ENCODE measurements at places on chromosomes 13 and 19. TPM values are rescaled to one million over a fixed set of nuclear protein-coding genes. Genes with fewer than 3 reads are reported as not detected.
A peak's percentile ranks its signal among the peaks of the same experiment; 100 is the strongest.

Gene UBAC2
- 80.8 TPM for polyA plus RNA-seq

Gene NR1H2
- polyA plus RNA-seq = 10.3 TPM

Gene ZNF506
- polyA plus RNA-seq = 0.01 TPM

Gene SH2D3A
- 1.8 TPM for polyA plus RNA-seq

Gene SHISA7
- not detected for polyA plus RNA-seq

Gene MIR17HG
- 2.5 TPM for polyA plus RNA-seq

GRCh38 chr19:32809254-32809653 lies 60.3 kb downstream of the SLC7A9 start:
- peaks cover 12% of the 10 kb centered on the region for H3K4me1 ChIP-seq
- no peak overlapping the region for H3K27ac ChIP-seq
- no peak for DNase-seq
- H3K27me3 ChIP-seq = peaks cover 23% of the 10 kb centered on the region

- no peak for DNase-seq
- H3K27ac ChIP-seq = no peak overlapping the region
- no peaks in the 10 kb centered on the region for H3K36me3 ChIP-seq
- H3K27me3 ChIP-seq = peaks cover 2% of the 10 kb centered on the region
Observed at GRCh38 chr19:29770648-29771047, 41.1 kb upstream of the CCNE1 start.

DNA sequence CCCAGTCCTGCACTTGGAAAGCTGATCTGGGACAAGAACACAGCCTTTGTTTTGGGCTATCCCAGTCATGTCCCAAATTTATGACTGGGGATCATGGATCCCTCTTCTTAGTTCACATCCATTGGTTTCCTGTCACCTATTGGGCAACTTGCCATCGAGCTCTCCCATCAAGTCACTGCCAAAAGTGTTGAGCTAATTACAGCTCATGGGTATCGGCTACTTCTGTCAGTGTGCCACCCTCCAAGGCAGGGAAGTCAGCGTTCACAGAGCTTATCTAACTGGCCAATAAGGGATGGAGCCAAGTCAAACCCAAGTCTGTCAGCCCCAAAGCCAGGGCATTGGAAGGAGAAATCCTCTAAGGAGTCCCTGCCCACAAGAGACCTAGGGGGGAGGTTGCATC lies 53.2 kb upstream of the KATNAL1 start:
- H3K36me3 ChIP-seq = no peaks in the 10 kb centered on the region
- H3K27me3 ChIP-seq = no peaks in the 10 kb centered on the region
- H3K4me1 ChIP-seq = peaks cover 23% of the 10 kb centered on the region
- no peak overlapping the region for H3K4me3 ChIP-seq
- DNase-seq = no peak

DNA sequence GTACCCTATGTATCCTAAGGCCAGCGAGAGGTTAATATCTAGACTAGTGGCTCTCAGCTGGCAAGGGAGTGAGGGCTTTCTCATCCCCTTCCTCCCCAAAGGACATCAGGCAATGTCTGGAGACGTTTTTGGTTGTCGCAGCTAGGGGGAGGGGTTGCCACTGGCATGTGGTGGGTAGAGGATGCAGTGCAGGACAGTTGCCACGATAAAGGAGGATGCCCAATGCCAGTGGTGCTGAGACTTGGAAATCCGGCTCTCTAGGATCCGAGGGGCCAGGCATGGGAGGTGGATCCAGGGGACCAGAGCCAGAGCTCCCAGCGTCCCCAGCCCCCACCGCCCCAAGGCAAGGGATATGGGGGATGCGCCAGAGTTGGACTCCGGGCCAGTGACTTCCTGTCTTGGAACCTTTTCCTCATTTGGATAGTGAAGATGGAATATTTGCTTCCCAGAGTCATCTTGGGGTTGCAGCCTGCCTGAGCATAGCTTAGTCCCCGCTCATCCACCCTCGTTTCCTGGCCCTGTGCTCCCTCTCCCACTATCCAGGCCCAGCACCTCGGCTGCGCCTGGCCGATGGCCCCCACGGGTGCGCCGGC lies 4.9 kb downstream of the SSC5D start:
- no peak for DNase-seq
- H3K4me3 ChIP-seq = no peak overlapping the region
- H3K27me3 ChIP-seq = peaks cover 74% of the 10 kb centered on the region
- H3K4me1 ChIP-seq = peaks cover 6% of the 10 kb centered on the region
- H3K36me3 ChIP-seq = no peaks in the 10 kb centered on the region

GRCh38 chr13:46164661-46165060 lies 17.3 kb downstream of the LCP1 start:
- H3K27ac ChIP-seq = no peak overlapping the region
- no peaks in the 10 kb centered on the region for H3K4me1 ChIP-seq
- no peaks in the 10 kb centered on the region for H3K27me3 ChIP-seq
- H3K4me3 ChIP-seq = no peak overlapping the region

DNA sequence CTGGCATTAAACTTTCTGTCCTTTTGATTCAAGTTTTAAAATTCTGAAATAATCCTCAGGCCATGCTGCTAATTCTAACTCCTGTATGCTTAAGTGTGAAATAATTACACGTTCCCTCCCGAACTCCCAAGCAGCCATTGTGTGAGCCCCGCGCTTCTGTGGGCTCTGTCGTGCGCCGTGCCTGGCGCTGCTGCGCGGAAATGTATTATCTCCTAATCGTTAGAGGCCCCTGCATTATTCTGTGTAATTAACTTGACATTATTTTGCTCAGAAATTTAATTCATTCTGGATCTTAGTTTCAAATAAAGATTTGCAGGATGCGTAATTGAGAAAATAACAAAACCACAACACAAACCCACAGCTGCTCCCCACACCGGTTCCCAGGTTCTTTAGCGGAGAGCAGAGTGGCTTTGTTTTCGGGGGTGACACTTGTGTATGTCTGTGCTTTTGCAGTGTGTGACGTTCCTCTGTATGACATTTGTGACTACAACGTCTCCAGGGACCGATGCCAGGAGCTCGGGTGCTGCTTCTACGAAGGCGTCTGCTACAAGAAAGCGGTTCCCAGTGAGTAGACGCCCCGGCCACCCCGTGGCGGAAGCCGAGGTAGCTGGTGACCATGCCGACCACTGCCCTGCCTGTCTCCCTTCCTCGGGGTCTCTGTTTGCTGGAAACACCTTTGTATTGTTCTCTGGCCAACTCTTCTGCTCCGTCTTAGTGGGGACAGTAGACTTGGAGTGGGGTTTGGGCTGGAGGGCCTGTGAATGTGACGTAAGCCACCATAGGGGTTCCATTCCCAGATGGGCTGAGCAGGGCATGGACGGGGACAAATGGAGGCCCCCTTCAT lies 7.5 kb downstream of the TEX29 start:
- no peak overlapping the region for H3K4me3 ChIP-seq
- no peak for DNase-seq
- peaks cover 27% of the 10 kb centered on the region for H3K27me3 ChIP-seq
- H3K4me1 ChIP-seq = no peaks in the 10 kb centered on the region
- H3K27ac ChIP-seq = no peak overlapping the region

- H3K36me3 ChIP-seq = peaks cover 4% of the 10 kb centered on the region
- no peak overlapping the region for H3K27ac ChIP-seq
- no peaks in the 10 kb centered on the region for H3K4me1 ChIP-seq
- no peak for DNase-seq
- H3K27me3 ChIP-seq = no peaks in the 10 kb centered on the region
- no peak overlapping the region for H3K4me3 ChIP-seq
Observed at GRCh38 chr13:95865080-95865615, 188.1 kb downstream of the UGGT2 start.

DNA sequence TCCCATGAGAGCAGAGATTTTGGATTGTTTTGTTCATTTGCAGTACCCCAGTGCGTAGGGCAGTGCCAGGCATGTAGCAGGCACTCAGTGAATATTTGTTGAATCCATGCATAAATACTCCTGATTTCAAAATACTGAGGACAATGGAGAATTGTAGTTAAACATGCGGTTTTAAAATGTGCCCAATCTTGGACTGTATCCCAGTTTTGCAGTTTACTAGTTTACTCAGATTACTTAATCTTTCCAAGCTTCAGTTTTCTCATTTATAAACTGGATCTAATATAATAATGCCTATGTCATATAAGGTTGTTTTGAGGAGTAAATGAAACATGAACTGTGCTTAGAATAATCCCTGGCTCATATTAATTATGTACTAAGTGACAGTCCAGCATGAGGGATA lies 39.0 kb downstream of the RCBTB2 start:
- no peak overlapping the region for H3K4me3 ChIP-seq
- DNase-seq = no peak
- peaks cover 23% of the 10 kb centered on the region for H3K4me1 ChIP-seq
- no peak overlapping the region for H3K27ac ChIP-seq

DNA sequence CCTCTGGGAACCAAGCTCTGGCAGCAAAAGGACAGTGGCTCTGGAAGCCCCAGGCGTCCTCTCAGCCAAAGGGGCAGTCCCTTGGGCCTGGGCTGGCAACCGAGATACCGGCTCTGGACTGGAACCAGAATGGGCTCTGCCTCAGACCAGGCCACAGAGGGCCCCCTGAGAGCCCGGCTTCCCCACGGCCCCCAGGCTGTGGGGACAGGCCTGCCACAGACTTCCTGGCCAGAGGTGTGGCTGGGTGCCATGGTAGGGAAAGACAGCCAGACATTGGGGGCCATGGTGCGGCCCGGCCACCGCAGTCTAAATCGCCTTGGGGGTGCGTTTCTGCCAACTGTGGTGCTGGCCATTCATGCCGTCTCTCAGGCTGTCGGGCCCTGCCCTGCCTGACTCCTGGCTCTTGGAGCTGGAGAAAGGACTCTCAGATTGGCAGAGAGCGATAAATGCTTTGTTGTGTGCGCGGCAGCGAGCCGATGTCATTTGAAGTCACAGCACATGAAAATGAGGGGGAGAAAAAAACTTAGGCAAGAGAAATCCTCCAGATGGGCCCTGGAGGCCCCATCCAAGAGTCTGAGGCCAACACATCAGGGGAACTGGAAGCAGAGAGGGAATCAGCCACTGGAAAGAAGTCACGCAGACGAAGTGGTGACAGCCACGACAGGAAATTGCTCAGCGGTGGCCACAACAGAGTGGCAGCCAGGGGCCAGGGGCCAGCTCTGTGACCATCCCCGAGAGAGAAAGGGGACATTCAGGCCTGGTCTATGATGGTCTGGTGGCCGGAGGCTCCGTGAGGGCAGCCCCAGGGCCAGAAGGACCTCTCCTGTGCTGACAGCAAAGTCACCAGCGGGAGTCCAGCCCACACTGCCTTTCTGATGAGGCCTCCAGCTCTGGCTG lies 26.5 kb downstream of the SH3GL1 start:
- H3K27me3 ChIP-seq = no peaks in the 10 kb centered on the region
- peak overlapping the region; percentile 84 for H3K27ac ChIP-seq
- H3K4me1 ChIP-seq = peaks cover 42% of the 10 kb centered on the region
- no peak overlapping the region for H3K4me3 ChIP-seq
- peaks cover 23% of the 10 kb centered on the region for H3K36me3 ChIP-seq

GRCh38 chr19:38892841-38893240 lies 6.6 kb downstream of the SIRT2 start:
- no peak overlapping the region for H3K27ac ChIP-seq
- no peak for DNase-seq
- H3K36me3 ChIP-seq = no peaks in the 10 kb centered on the region
- H3K4me1 ChIP-seq = peaks cover 4% of the 10 kb centered on the region

- no peak overlapping the region for H3K4me3 ChIP-seq
- DNase-seq = no peak
- no peaks in the 10 kb centered on the region for H3K36me3 ChIP-seq
Observed at GRCh38 chr19:13530720-13531119, 24.4 kb upstream of the CACNA1A start.

- no peak overlapping the region for H3K27ac ChIP-seq
- no peak for DNase-seq
- H3K27me3 ChIP-seq = peaks cover 1% of the 10 kb centered on the region
- peak overlapping the region; percentile 13 for H3K4me3 ChIP-seq
- 0 out of 3 replicates have a peak, but pooled peaks cover 4% of the 10 kb centered on the region for H3K36me3 ChIP-seq
- peaks cover 17% of the 10 kb centered on the region for H3K4me1 ChIP-seq
Observed at GRCh38 chr19:51093510-51094345, 11.0 kb upstream of the KLK14 start.

DNA sequence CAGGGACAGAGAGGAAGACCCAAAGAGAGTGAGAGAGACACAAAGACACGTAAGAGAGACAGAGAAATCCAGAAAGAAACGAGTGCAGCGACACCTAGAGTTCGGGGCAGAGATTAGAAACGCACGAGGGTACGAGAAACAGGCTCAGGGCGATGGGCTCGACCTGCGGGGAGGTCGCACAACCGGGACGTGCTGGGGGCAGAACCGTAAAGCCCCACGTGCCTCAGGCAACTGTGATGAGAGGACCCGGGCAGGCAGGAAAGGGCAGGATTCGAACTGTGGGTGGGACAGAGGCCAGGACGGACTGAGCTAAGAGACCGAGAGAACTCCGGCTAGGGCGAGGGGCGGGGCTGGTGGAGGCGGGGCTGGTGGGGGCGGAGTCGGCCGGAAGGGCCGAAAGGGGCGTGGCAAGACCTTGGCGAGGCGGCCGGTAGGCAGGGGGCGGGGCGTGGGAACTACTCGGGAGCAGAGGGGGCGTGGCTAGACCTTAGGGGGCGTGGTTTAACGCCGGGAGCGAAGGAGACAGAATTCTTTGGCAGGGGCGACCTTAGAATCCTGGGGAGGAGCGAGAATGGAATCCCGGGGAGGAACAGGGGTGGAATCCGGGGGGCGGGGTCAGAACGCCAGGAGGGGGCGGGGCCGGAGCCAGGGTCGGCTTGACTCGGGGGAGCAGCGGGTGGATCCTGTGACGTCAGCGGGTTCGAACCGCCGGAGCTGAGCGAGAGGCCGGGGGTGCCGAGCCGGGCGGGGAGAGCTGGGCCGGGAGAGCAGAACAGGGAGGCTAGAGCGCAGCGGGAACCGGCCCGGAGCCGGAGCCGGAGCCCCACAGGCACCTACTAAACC lies at the start of gene NECTIN2:
Gene NECTIN2 (plus strand): TSS at position 686 of the 843 bp plus-strand sequence. CDS start 229 bp downstream, outside the sequence.
- H3K36me3 ChIP-seq = peaks cover 4% of the 10 kb centered on the region
- peak within 1 kb of the TSS; percentile 95 for H3K27ac ChIP-seq
- no peaks in the 10 kb centered on the region for H3K27me3 ChIP-seq

GRCh38 chr13:42258747-42259146 lies 13.2 kb upstream of the AKAP11 start:
- H3K4me1 ChIP-seq = no peaks in the 10 kb centered on the region
- no peak for DNase-seq
- no peak overlapping the region for H3K4me3 ChIP-seq
- H3K27ac ChIP-seq = no peak overlapping the region
- no peaks in the 10 kb centered on the region for H3K27me3 ChIP-seq

DNA sequence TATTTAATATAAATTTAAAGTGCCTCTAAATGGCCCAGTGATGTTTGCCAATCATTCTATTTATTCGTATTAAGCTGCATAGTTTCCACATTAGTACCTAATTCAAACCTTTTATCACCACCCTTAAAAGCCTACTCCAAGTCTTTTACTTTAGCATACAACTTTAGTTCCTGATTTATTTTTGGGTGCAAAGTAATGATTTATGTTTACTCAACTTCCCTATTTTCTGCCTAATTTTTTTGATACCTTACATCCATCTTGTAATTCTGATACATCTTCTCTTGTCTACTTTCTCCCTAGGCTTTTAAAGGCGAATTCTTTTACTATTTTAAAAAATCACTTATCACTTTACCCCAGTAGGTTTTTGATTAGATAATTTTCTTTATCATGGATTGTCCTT lies 2651.1 kb upstream of the PCDH20 start:
- no peaks in the 10 kb centered on the region for H3K36me3 ChIP-seq
- peaks cover 19% of the 10 kb centered on the region for H3K4me1 ChIP-seq
- H3K4me3 ChIP-seq = no peak overlapping the region
- H3K27me3 ChIP-seq = no peaks in the 10 kb centered on the region
- DNase-seq = no peak
- H3K27ac ChIP-seq = no peak overlapping the region

- no peaks in the 10 kb centered on the region for H3K36me3 ChIP-seq
- H3K4me1 ChIP-seq = no peaks in the 10 kb centered on the region
- H3K27me3 ChIP-seq = no peaks in the 10 kb centered on the region
- DNase-seq = peak; percentile 20
- no peak overlapping the region for H3K27ac ChIP-seq
Observed at GRCh38 chr13:96141032-96141431, 51.1 kb downstream of the HS6ST3 start.

All from HepG2 (cell line).